ENCODE measurements at places on chromosomes 12 and 14.

DNA sequence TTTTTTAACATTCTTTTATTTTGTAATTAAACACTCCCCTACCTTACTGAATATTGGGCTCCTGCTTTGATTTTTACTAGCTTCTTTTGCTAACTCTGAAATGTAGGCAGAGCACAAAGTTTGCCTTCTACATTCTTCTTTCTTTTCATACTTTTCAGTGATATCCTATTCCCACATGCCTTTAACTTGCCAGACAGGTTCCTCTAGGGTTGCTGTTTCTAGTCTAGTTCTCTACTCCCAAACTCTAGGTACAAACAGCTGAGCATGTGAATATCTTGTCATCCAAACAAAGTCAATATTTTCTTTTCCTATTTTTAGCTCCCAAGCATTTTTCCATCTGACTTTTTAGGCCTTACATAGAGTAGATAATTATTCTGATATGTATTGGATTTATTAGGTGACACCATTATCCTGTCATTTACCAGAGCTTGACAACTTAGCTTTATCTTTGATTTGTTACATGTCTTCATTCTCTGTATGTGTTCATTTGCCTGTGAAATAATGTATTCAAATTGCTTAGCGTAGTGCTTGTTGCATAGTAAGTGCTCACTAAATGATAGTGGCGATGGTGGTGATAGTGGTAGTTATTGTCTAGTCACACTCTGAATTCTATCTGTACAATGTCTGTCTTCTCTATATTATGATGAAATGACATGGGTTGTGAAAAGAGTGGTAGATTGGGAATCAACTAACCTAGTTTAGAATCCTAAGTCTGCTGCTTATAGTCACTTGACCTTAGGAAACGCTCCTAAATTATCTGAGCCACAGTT, 73.6 kb upstream of the DNM1L start:
- DNase-seq = no peak

DNA sequence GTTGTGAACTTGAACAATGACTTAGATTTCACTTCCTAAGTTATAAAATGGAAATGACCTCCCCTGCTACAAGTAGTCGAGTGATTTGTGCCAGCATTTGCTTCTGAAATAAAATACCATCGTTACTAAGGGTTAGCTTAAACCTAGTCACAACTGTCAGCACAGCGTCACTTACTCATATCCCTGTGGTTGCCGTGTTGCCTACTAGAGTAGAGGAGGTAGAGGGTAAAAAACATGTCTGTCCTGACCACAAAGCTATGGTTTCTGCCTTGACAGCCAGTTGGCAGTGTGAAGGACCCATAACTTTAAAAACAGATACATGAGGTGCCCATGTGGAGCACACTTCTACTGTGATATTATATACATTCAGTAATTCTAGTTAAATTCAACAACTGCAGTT, 234.2 kb upstream of the RGS6 start:
- no peak for DNase-seq

DNA sequence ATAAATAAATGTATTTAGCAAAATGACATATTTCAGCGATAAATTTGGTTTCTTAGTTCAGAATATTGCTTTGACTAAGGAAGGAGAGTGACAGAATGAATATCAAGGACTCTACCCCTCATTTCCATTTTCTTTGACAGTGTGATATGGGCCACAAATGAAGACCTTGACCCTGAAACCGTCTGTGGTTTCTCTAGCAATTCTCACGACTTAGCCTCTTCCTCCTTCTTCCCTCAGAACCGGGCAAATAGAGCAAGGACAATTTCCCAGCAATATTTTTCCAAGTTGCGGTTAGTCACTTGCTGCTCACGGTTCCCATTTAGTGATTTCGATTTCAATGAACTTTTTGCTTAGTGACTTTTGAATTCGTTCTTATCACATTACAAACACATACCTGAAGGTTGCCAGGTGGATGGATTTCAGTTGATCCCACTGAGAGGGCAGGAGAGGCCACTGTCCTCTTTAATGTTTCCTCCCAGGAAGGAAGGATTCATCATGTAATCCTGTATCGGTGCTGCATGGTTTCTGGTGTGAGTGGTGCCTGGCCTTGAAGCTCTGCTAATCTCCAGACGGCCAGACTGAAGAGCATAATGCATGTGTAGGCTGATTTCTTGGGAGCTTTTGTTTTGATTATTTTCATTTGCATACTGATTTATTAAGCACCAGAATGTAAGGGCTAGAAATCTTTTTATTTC, 77.6 kb downstream of the CHST11 start:
- DNase-seq = no peak

DNA sequence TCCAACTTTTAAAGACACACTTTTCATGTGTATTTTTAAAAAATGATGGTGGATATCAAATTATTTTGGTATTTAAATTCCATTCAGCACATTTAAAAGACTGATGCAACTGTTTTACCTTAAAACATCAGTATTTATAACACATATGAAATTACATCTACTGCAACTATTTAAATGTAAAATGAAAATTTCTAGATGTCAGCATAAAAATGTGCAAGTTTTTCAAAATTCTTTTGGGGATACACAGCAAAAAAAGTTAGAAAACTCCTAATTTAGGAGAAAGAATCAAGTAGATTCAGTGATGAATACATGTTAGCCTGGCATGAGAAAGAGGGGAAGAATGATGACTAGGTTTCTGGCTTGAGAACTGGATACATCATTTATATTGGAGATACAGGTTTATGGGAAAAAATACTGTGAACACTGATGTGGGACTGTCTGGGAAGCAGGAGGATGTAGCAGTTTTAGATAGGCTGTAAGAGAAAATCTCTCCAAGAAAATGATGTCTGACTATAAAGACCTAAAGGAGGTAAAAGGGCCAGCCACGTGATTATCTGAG, 9.2 kb downstream of the SOS2 start:
- DNase-seq = no peak

DNA sequence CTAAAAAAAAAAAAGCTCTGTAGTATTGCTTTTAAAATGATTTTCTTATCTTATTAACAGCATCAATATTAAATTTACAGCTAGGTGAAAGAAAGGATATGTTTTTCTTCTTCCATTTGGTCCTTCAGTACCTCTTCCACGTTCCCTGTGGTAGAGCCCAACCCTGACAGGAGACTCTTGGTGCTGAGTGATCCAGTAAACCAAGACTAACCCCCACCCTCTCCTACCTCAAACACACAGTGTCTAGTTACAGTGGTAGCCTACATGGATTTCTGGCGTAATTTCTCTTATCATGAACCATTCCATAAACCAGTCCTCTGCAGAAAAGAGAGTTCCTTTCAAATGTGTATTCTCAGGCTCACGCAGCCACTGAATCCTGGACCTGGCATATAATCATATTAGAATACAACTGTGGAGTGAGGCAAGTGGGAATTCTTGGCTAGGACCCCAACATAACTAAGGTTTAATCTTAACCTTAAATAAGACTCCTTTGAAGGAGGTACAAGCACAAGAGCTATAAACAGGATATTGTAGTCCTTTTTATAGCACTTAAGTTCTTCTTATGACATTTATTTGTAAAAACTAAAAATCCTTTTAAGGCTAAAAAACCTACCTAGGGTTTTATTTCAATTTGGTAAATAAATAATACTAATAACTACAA, 27.1 kb downstream of the TXNRD1 start:
- DNase-seq = no peak

DNA sequence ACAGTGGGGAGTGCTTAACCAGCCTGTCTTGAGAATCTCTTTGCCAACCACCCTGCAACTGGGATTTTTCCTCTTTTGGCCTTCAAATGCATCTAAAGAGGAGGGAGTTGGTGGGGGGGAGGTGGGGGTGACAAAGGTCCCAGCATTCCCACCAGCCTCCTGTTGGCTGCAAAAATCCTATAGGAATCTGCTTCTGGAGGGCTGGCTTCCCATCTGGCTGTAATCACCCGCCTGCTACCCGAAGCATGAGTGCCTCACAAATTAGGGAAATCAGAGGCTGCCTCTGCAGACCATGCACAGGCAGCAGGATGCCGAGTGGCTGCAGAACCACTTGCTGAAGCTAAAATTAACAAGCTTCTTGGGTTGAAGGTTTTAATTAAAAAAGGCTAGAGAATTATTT, 73.9 kb upstream of the WSCD2 start:
- no peak for DNase-seq

DNA sequence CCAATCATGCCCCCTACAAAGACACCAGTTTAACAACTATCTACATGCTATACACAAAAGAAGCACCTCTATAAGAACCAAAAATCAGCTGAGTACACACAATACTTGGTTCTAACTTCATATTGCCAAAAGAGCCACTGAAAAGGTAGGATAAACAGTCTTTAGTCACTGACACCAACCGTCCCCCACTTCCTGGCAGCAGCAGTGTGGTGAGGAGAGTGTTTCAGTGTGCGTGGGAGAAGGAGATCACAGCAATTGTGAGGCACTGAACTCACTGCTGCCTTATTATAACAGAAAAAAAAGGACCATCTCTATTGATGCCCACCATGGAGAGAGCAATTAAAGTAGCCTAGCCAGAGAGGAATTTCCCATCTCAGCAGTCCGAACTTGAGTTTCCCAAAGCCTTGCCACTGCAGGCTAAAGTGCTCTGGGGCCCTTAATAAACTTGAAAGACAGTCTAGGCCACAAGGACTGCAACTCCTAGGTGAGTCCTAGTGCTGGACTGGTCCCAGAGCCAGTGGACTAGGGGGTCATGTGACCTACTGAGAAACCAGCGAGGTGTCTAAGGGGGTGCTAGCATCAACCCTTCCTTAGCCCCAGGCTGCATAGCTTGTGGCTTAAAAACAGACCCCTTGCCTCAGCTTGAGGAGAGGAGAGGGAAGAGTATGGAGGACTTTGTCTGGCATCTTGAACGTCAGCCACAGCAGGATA, 37.1 kb upstream of the LMNTD1 start:
- no peak for DNase-seq

GRCh38 chr12:62267480-62267879, 7.3 kb downstream of the USP15 start:
- no peak for DNase-seq

- DNase-seq = no peak
Measured at GRCh38 chr14:99659333-99659741, 14.4 kb downstream of the HHIPL1 start.

GRCh38 chr14:72883961-72884360, 9.9 kb downstream of the DPF3 start:
- no peak for DNase-seq

DNA sequence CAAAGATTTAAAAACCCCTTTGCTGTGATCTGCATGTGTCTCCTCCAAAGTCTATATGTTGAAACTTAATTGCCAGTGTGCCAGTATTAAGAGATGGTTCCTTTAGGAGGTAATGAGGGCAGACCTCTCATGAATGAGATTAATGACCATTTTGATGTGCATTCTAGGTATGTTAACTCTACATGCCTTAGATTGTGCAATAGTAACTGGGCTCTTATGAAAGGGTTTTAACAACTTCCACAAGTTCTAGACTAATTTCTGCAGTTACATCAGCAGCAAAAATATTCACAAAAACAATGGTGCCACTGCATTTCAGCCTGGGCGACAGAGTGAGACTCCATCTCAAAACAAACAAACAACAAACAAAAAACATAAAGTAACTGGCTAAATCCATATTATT, 3.8 kb upstream of the TAS2R10 start:
- no peak for DNase-seq

DNA sequence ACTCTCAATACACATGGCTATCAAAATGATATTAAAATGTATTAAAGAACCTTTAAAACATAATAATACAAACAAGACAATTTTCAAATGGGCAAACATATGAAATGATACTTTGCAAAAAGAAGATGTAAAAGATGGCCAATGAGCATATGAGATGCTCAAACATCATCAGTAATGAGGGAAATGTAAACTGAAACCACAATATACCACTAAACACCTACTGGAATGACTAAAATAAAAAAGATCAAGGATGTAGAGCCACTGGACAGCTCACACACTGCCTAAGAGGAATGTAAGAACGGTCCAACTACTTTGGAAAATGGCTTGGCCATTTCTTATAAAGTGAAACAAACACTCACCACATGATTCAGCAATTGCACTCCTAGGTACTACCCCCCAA, 97.2 kb upstream of the BBS10 start:
- DNase-seq = no peak

DNA sequence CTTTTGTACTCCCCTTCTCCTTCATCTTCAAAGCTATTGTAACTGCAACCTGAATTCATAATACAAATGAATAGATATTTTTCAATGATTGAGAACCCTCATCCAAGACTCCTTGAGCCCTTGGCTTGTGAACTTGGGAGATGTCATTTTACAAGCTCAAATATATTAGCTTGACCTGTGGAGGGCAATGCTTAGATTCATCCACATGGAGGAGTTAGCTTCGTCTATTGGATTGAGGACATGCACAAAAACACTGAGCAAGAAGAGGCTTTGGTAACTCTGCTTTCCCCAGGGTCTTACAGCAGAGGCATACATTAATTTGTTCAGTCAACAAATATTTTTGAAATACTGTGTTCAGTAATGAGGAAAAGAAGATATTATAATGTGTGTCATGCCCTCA, 101.1 kb downstream of the OTOGL start:
- DNase-seq = no peak

GRCh38 chr12:68981516-68981915, 48.5 kb upstream of the CPM start:
- DNase-seq = no peak

GRCh38 chr12:87305481-87305880, 723.7 kb downstream of the C12orf50 start:
- DNase-seq = no peak

GRCh38 chr12:69502345-69503081, 32.3 kb downstream of the FRS2 start:
- DNase-seq = no peak

- no peak for DNase-seq
Measured at GRCh38 chr12:29768372-29768771, 15.4 kb downstream of the TMTC1 start.

DNA sequence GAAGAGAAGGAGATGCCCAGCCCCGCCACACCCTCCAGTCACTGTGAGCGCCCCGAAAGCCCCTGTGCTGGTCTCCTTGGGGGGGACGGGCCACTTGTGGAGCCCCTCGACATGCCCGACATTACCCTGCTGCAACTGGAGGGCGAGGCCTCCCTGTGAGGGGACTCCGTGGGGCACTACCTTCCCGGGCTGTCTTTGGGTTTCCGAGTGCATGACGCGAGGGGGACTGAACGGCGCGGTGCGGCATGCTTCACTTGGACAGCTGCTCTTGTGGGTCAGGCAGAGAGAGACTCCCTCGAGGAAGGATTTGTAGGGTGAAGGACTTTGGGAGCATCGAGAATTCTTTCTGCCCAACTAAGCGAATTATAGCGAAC, 1.1 kb downstream of the CCDC184 start:
- DNase-seq = no peak

GRCh38 chr14:68932231-68932630, 46.9 kb downstream of the ACTN1 start:
- no peak for DNase-seq
